ENCODE measurements at places on chromosomes 4 and X. TPM values are rescaled to one million over a fixed set of nuclear protein-coding genes. Genes with fewer than 3 reads are reported as not detected.

DNA sequence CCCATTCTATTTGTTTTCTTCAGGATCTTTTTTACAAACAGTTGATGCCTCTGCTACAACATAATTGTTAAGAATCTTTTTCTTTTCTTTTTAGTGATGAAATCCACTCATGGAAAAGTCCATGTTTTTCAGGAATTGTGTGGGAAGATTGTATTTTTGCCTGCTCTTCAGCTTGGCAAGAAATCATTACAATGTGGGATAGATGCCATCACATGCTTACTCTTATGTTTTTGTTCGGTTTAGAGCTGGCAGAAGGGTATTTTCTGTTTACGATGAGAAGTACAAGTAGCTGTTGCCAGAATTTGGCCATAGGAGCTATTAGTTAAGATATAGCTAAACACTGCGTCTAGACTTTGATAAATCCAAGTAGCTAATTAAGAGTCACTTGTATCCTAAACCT, 2585.3 kb downstream of the ARAP2 start:
- no peak overlapping the region for H3K4me3 ChIP-seq
- H3K27ac ChIP-seq = no peak overlapping the region
- DNase-seq = no peak
- H3K36me3 ChIP-seq = no peaks in the 10 kb centered on the region

- no peaks in the 10 kb centered on the region for H3K4me1 ChIP-seq
- no peak for DNase-seq
- no peaks in the 10 kb centered on the region for H3K36me3 ChIP-seq
- no peaks in the 10 kb centered on the region for H3K27me3 ChIP-seq
- H3K4me3 ChIP-seq = no peak overlapping the region
- no peak overlapping the region for H3K27ac ChIP-seq
Observed at GRCh38 chrX:27445438-27445837, 17.7 kb downstream of the PPP4R3C start.

DNA sequence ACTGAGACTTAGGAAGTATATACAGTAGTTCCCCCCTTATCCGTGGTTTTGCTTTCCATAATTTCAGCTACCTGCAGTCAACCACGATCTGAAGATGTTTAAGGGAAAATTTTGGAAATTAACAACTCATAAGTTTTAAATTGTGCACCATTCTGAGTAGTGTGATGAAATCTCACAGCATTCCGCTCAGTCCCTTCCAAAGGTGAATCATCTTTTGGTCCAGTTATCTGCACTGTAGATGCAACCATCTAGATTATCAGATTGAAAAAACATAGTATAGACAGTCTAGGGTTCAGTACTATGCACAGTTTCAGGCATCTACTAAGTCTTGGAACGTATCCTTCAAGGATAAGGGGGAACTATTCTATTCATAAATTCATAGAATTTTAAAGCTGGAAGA, 109.0 kb downstream of the ANXA3 start:
- no peaks in the 10 kb centered on the region for H3K4me1 ChIP-seq
- no peak overlapping the region for H3K4me3 ChIP-seq
- no peak for DNase-seq
- H3K36me3 ChIP-seq = no peaks in the 10 kb centered on the region
- H3K27ac ChIP-seq = no peak overlapping the region

GRCh38 chrX:153603131-153603656, 4.3 kb upstream of the CCNQ start:
- H3K4me1 ChIP-seq = no peaks in the 10 kb centered on the region
- H3K27ac ChIP-seq = no peak overlapping the region
- DNase-seq = no peak
- H3K27me3 ChIP-seq = no peaks in the 10 kb centered on the region
- H3K36me3 ChIP-seq = no peaks in the 10 kb centered on the region

DNA sequence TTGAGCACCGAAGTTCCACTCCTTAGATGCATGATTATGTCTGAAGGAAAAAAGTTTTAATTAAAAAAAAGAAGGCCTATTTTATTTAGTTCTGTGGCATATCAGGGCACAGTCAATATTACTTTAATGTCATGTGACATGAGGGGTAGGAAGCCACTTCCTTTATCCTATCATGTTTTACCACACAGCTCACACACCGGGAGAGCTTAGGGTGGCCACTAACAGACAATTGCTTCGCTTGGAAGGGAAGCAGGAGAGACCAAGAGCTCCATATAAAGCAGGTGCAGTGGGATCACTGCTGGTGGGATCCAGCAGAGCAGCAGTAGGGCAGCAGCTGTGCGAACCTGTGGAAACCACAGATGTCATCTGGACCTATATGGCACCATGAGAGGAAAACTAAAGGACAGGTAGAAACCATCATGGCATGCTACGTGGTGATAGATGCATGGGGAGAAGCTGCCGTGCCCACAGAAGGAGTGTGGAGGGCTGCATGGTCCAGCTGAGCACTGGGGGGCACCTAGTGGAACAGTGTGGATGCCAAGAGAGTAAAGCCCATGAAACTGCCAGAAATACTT, 52.0 kb downstream of the DTHD1 start:
- H3K27ac ChIP-seq = no peak overlapping the region
- H3K27me3 ChIP-seq = no peaks in the 10 kb centered on the region
- H3K4me1 ChIP-seq = no peaks in the 10 kb centered on the region
- H3K4me3 ChIP-seq = no peak overlapping the region
- DNase-seq = no peak
- no peaks in the 10 kb centered on the region for H3K36me3 ChIP-seq

- H3K4me1 ChIP-seq = peaks cover 21% of the 10 kb centered on the region
- H3K4me3 ChIP-seq = no peak overlapping the region
- no peaks in the 10 kb centered on the region for H3K27me3 ChIP-seq
- DNase-seq = no peak
- no peaks in the 10 kb centered on the region for H3K36me3 ChIP-seq
Observed at GRCh38 chr4:19544446-19545125, 707.1 kb upstream of the SLIT2 start.

- DNase-seq = no peak
- no peak overlapping the region for H3K27ac ChIP-seq
- no peaks in the 10 kb centered on the region for H3K27me3 ChIP-seq
- H3K4me1 ChIP-seq = no peaks in the 10 kb centered on the region
- no peaks in the 10 kb centered on the region for H3K36me3 ChIP-seq
Observed at GRCh38 chr4:115484479-115484878, 371.1 kb upstream of the NDST4 start.

DMP1 gene
- not detected for total RNA-seq

GRCh38 chr4:6546681-6547447, 28.1 kb upstream of the MAN2B2 start:
- no peak overlapping the region for H3K4me3 ChIP-seq
- H3K36me3 ChIP-seq = no peaks in the 10 kb centered on the region
- peak; percentile 76 for DNase-seq
- H3K27ac ChIP-seq = no peak overlapping the region
- peaks cover 57% of the 10 kb centered on the region for H3K27me3 ChIP-seq
- H3K4me1 ChIP-seq = no peaks in the 10 kb centered on the region

DNA sequence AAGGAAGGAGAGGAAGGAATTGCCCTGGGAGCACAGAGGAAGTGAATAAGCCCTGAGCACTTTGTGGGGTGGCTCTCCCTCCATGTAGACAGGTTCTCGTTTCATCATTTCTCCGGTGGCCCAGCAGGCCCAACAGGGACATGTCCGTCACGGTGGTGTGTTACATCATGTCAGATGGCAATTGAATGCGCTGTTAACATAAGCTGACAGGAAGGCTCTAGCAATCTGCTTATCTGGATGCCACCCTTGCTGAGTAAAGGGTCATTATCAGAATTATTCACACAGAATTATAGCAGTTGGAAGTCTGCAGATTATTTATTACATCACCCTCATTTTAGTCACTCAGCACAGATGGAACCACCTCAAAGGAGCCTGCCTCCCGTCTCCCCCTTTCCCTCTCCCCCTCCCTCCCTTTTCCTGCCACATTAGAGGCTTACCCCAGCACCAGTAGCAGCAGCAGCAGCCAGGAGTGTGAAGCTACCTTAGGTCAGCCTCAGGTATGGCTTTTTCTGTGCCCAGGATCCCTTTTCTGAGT, 124.3 kb upstream of the TRIM2 start:
- peaks cover 34% of the 10 kb centered on the region for H3K4me1 ChIP-seq
- H3K27me3 ChIP-seq = no peaks in the 10 kb centered on the region
- peak overlapping the region; percentile 58 for H3K27ac ChIP-seq
- H3K4me3 ChIP-seq = no peak overlapping the region
- DNase-seq = peak; percentile 91
- H3K36me3 ChIP-seq = no peaks in the 10 kb centered on the region

DNA sequence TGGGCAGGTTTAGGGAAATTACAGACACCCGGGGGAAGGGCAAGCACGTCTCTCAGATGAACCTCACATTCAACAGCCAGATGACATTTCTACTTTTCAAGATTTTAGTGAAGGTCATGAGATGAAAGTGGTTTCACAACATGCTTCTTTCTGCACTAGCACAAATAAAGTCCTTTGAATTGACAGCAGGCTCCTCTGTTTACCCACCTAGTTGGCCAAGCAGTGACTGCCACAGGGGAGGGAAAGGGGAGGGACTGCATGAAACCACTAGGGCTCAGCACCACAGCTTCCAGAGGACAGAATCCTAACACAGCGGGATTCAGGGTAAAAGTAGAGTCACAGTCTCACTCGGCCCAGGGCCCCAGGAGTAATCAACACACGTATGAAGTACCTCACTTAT, 6.2 kb downstream of the RAB40A start:
- DNase-seq = no peak
- no peak overlapping the region for H3K27ac ChIP-seq
- H3K4me1 ChIP-seq = no peaks in the 10 kb centered on the region
- no peak overlapping the region for H3K4me3 ChIP-seq

ADGRG2 gene
- total RNA-seq = 61.3 TPM

- no peak for DNase-seq
- H3K27me3 ChIP-seq = peaks cover 4% of the 10 kb centered on the region
- H3K4me3 ChIP-seq = no peak overlapping the region
Observed at GRCh38 chr4:4397441-4397819, 10.5 kb downstream of the NSG1 start.

SYN1 gene
- total RNA-seq = 9.2 TPM

GRCh38 chr4:41600243-41600912, 62.4 kb downstream of the LIMCH1 start:
- H3K4me1 ChIP-seq = no peaks in the 10 kb centered on the region
- no peak overlapping the region for H3K4me3 ChIP-seq
- H3K27ac ChIP-seq = no peak overlapping the region

DNA sequence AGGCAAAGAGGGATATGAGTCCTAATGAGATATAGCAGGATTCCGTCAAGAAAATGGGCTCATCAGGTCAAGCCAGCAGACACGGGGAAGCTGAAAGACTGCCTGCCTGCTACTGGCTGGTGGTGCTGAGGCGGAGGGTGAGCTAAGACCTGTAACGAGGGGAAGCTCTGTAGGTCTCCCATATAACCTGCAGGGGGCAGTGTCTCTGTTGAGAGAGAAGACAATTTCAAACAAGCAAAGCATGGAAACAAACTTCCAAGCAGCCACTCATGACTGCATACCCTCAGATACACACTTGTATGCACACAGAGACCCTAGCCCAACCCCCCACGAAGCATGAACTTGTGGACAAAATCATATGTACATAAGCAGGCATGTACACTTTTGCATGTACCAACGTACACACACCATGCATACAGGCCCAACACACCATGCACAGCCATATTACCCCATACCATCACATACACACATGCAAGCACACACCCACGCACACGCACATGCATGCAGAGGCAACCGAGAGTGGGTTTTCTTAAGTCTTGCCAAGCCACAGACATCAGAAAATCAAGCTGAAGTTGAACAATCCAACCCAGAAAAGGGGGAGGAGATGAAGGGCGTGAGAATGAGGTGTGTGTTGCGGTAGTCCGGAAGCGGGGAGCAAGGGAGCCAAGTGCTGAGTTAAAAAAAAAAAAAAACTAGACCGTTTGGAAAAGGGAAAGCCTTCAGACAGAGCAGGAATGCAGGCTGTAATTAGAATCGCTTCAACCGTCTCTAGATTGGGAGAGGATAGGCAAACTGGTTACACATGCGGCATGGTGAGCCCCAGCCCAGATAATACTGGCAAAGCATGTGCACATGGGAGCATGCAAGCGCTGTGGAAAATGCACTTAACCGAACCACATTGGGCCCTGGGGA, 71.0 kb downstream of the PJA1 start:
- no peaks in the 10 kb centered on the region for H3K36me3 ChIP-seq
- DNase-seq = peak; percentile 81
- no peaks in the 10 kb centered on the region for H3K27me3 ChIP-seq
- no peak overlapping the region for H3K4me3 ChIP-seq
- H3K4me1 ChIP-seq = no peaks in the 10 kb centered on the region
- H3K27ac ChIP-seq = no peak overlapping the region

COL4A6 gene
- total RNA-seq = not detected

DNA sequence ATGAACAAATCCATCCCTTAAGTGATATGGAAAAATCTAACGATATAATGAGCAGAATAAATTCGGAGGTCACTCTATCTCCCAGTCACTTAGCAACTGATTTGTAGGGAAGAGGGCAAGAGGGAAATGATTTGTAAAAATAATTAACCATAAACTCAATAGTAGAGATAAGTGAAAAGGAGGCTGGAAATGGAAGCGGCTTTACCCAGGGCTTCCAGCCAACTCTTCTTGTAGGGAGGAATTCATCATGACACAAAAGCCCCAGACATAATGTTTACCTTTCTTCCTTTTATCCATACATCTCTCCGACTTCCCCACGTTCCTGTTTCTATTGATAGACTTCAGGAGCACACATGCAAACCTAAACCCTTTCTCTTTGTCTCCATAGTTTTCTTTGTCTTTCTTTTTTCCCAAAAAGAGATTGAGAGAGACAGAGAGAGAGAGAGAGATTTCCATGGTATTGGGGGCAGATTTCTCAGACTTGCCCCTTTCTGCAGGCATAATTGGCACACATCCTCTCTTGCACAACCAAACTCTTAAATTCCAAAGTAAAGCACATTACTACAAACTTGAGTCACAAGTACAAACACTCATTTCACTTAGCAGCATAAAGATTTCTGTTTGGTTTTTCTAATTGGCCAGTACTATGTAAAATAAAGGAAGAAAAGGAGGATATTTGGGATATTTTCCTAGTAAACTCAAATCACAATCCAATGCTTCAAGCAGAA, 140.9 kb downstream of the MAPK10 start:
- no peak for DNase-seq
- no peaks in the 10 kb centered on the region for H3K36me3 ChIP-seq
- H3K4me1 ChIP-seq = no peaks in the 10 kb centered on the region
- no peak overlapping the region for H3K27ac ChIP-seq

- H3K27ac ChIP-seq = peak overlapping the region; percentile 85
- peak; percentile 94 for DNase-seq
- H3K4me1 ChIP-seq = peaks cover 37% of the 10 kb centered on the region
Observed at GRCh38 chrX:12949927-12950656, 24.8 kb upstream of the TMSB4X start.

DNA sequence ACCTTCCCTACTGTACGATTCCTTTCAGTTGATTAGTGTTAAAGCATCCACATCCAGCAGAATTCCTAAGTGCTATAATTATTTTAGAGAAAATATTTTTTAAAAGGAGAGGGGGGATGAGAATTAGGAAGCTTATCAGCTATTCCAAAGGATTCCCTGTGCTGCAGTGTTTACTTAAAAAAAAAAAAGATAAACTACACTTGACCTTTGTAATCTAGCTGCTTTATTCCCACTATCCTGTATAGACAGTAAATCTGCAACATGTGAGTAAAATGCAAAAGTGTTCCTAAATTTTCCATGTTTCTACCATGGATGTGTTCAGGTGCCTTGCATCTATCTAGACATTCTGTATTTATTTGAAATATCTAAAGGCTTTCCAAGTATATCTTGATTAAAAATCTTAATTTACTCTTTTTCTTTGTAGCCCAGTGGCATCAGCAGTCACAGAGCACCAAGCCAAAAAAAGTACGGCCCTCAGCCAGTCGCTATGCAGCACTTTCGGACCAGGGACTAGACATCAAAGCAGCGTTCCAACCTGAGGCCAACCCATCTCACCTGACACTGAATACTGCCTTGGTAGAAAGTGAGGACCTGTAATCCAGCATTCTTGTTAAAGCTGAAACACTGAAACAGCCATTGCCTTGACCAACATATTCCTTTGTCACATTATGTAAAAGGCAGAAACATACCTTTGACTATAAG, 84.1 kb downstream of the CBR4 start:
- peaks cover 27% of the 10 kb centered on the region for H3K36me3 ChIP-seq
- H3K27ac ChIP-seq = no peak overlapping the region
- H3K27me3 ChIP-seq = no peaks in the 10 kb centered on the region
- no peak for DNase-seq
